Stimulated activated CD4-positive, alpha-beta T cell treated with anti-CD3 and anti-CD28 coated beads, Interleukin-2, amount 100 ng/mL, for 48 hours (primary cell): ENCODE measurements at places on chromosomes 2 and 18.

GRCh38 chr2:77538031-77538430, 15.9 kb upstream of the LRRTM4 start:
- no peak for DNase-seq

GRCh38 chr2:106708209-106708608, 177.8 kb downstream of the ST6GAL2 start:
- no peak for DNase-seq

GRCh38 chr2:72570413-72570812, 255.4 kb downstream of the EXOC6B start:
- no peak for DNase-seq

DNA sequence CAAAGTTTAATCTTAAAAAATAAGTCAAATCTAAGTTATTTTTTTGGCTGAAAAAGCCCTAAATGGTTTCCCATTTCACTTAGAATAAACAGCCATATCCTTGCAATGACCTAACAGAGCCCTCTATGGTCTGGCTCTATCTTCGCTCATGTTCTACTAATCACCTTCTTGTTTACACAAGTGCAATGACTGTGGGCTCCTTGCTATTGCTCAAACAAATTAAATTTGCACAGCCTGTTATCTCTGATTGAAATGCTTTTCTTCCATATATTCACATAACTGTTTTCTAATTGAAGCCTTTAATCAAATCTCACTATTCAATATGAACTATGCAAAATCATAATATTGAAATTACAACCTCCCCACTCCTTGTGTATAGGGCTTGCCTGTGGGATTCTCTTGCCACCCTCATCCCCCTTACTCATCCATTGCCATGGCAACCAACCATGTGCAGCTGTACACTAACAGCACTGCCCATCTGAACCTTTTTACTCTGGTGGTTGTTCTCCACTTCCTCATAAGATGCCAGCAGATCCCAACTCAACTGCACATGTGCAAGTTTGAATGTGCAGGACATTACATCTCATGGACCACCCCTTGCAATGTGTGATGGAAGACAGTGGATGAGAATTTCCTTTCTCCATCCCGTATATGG, 1083.2 kb downstream of the SOCS6 start:
- no peak for DNase-seq

- no peak for DNase-seq
Measured at GRCh38 chr2:227324642-227324994, 433 bp upstream of the MFF start.

DNA sequence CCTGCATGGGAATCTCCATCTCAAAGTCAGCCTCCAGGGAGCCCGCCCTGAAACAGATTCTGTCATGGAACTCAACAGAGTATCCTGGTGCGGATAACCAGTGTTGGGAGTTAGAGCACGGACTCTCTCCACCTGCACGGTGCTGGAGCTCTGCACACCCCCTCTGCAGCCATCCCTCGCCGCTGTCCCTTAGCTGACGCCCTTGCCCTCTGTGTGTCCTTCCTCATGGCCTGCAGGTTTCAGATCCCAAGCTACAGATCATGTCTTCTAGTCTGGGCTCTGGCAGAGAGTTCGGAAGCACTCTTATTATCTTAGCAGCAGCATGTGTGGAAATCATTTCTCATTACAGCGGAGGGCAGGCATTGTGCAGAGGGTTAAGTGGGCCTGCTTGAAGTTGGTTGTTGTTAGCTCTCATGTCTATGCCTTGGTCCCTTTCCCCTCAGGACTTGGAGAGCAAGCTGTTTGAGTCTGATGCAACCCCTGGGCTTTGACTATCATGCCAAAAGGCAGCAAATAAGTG, 26.0 kb downstream of the TMEM127 start:
- no peak for DNase-seq

DNA sequence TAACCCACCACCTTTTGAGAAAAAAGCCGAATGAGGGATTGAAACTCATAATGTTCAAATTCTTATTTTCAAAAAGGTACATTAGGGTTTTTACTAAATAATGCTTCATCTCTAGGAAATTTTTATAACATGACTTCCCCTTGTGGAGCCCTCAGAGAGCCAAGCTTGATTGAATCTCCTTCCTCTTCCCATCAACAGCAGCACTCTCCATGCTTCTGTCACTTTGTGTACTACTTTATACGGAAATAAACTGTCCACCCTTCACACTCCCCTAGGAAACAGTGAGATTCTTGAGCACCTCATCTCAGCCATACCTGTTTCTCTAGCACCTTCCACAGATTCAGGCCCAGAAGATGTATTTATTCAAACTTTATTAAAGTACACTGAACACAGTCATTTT, 51.8 kb downstream of the TFPI start:
- DNase-seq: no peak

- no peak for DNase-seq
Measured at GRCh38 chr2:26284132-26284531, 39.4 kb downstream of the HADHB start.

- no peak for DNase-seq
Measured at GRCh38 chr2:78546843-78547242, 478.7 kb upstream of the REG3G start.

GRCh38 chr2:10360850-10361588, 58.3 kb downstream of the HPCAL1 start:
- no peak for DNase-seq

- no peak for DNase-seq
Measured at GRCh38 chr2:218558986-218559385, 9.2 kb downstream of the USP37 start.

GRCh38 chr2:39383146-39383545, 53.9 kb downstream of the MAP4K3 start:
- no peak for DNase-seq
